ENCODE measurements at places on chromosomes 6 and 20.

- no peak for DNase-seq
These were observed 88.2 kb downstream of the FOXF2 start for GRCh38 chr6:1477432-1478090.

GRCh38 chr6:49713346-49713745 lies at the start of gene CRISP2:
CRISP2 (minus strand) TSS chr6:49713543; CDS start chr6:49709196, 4,347 bp downstream.
- DNase-seq = peak; percentile 7

- no peak for DNase-seq
These were observed 174.7 kb downstream of the BACH2 start for GRCh38 chr6:90121982-90122381.

DNA sequence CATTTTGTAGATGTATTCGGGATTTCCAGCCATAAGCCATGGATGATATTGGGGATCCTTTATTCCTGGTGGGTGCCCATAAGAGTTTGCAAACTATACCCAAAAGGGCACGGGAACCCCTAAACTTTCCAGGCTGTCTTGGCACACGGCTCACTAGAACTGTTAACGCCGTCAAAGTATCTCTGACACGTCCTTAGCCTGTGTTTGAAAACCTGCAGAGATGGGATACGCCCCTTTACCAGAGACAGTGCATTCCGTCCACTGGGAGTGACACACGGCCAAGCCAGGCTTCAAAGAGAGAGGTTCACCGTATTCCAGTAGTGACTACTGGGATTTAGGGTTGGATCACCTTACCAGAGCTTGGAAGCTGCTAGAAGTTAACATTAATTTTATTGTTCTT lies 95.0 kb downstream of the THBS2 start:
- no peak for DNase-seq

- DNase-seq = no peak
These were observed 42.9 kb downstream of the ATXN1 start for GRCh38 chr6:16718356-16718755.

All from head of caudate nucleus (tissue), 42 donors.